KG1 (cell line): ENCODE measurements at places on chromosomes 3 and 15.

DNA sequence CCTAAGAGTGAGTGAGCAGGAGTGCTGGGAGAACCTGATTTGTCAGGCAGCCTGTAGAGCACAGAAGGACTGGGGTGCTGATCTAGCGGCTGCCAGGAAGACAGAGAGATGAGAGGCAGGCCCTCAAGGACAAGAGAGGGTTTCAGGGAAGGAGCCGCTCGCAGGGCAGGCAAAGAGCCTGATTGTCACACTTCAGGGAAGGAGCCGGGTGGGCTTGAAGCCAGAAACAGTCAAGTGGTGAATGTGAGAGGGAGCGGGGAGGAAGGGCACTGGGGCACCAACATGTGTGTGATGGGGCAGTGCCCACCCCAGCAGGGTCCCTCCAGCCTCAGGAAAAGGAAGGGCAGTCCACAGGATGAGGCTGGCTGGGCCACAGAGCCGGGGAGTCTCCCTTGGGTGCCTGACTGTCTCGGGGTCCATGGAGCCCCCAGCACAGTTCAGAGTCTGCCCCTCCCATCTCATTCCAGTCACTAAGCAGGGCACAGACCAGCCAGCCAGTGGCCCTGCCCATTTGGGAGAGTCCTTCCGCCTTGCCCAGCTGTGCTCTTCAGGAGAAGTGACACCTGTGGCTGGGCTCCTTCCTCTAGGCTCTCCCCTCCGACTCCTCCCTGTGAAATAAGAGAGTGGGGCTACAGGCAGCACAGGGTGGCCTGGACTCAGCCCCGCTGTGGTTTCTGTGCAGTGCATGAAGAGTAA lies 148.6 kb downstream of the RAB11A start:
- no peak for DNase-seq

DNA sequence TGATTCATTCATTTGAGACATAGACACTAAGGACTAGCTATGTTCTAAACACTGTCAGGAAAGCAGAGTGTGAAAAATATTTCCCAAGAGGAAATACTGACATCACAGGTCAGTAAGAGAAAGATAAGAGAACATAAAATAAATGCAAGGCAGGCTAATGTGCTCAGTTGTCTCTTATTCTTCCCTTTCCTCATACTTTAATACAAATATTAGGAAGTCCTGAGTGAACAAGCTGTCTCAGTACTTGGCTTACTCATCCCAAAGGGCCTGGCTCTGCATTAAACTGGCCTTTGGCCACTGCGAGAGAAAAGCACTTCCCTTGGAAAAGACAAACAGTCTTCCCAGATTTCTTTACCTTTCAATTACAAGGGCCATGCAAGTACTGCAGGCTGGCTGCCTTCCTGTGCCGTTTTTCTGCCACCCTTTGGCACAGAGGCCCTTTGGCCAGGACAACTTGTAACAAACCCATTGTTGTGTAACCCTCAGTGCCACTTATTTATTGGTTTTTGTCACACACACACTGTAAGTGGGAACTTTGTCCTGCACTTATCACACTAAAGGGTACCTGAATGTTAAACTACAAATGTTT lies 31.7 kb downstream of the EDC3 start:
- no peak for DNase-seq

DNA sequence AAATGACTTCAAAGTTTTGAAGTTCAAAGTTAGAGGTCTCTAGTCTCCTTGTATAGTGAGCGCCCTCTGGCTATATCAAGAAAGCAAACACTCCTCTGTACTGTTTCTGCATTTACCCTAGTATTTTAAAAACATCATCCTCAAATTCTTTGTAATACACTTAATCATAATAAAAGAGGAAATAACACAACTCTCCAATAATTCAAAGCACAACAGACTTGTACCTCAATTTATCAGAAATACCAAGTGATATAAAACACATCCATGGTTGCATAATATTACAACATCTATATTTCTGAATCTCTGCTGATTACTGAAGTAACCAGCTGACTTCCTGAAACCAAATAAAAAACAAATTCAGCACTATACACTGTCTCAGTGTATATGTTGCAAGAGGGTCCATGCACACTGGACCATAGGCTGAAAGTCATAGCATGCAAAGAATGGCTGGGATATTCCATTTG lies 12.5 kb downstream of the PLOD2 start:
- no peak for DNase-seq

DNA sequence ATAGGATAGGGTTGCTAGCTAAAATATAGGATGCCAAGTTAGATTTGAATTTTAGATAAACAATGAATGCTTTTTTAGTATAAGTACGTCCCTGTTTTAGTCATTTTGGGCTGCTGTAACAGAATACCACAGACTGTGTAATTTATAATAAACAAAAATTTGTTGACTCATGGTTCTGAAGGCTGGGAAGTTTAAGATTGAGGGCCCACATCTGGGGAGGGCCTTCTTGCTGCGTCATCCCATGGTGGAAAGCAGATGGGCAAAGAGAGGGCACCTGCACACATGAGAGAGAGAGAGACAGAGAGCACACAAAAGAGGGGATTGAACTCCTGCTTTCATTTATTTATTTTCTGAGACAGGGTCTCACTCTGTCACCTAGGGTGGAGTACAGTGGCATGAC lies 246.5 kb downstream of the EPHB1 start:
- DNase-seq: no peak

DNA sequence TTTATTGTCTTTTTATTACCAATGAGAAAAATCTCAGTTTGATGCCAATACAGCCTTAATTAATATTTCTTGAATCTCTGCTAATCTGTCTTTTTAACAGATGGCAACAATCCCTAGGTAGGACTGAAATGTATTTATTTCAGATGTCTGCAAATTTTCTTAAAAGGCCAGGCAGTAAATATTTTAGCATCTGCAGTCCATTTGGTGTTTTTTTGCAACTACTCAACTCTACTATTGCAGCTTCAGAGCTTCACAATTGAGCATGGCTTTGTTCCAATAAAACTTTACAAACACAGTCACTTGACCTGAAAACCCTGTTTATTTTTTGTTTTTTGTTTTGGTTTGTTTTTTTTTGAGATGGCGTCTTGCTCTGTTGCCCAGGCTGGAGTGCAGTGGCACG lies 82.7 kb downstream of the RARB start:
- DNase-seq: no peak

GRCh38 chr3:186938716-186939115 lies 8.4 kb downstream of the ST6GAL1 start:
- no peak for DNase-seq
